ENCODE measurements at places on chromosomes 1 and 21. TPM values are rescaled to one million over a fixed set of nuclear protein-coding genes. Genes with fewer than 3 reads are reported as not detected.

The SLAMF7 gene
- not detected for total RNA-seq

The TRMT13 gene
- total RNA-seq, result 10.7 TPM

The SPRR3 gene
- total RNA-seq, result not detected

The SOD1 gene
- 304 TPM for total RNA-seq

The DNAJC28 gene
- 1.7 TPM for total RNA-seq

The RHBG gene
- total RNA-seq, result not detected

The OR14K1 gene
- not detected for total RNA-seq

The GCSAML gene
- not detected for total RNA-seq

The METTL18 gene
- total RNA-seq, result 7.6 TPM

The SLC6A17 gene
- total RNA-seq, result 0.28 TPM

The RHD gene
- total RNA-seq, result under 0.01 TPM

The SEMA4A gene
- 0.19 TPM for total RNA-seq

The BCAR3 gene
- total RNA-seq, result 35.1 TPM

The GPR89B gene
- 20.9 TPM for total RNA-seq

The OR2AK2 gene
- total RNA-seq, result not detected

The AZIN2 gene
- 2.5 TPM for total RNA-seq

The TRIM17 gene
- under 0.01 TPM for total RNA-seq

The FCRL6 gene
- not detected for total RNA-seq

The TRIM67 gene
- total RNA-seq, result not detected

The CD101 gene
- under 0.01 TPM for total RNA-seq

The DNAJC16 gene
- 16.9 TPM for total RNA-seq

The S100A12 gene
- total RNA-seq, result not detected

The C1QC gene
- total RNA-seq, result not detected

The CYP4X1 gene
- under 0.01 TPM for total RNA-seq

The ARHGEF19 gene
- total RNA-seq, result 5.4 TPM

The SIPA1L2 gene
- total RNA-seq, result 5.1 TPM

Data from regular cardiac myocyte (primary cell).